Central memory CD4-positive, alpha-beta T cell (primary cell): ENCODE measurements at places on chromosomes 5 and 9.
A peak's percentile ranks its signal among the peaks of the same experiment; 100 is the strongest.

DNA sequence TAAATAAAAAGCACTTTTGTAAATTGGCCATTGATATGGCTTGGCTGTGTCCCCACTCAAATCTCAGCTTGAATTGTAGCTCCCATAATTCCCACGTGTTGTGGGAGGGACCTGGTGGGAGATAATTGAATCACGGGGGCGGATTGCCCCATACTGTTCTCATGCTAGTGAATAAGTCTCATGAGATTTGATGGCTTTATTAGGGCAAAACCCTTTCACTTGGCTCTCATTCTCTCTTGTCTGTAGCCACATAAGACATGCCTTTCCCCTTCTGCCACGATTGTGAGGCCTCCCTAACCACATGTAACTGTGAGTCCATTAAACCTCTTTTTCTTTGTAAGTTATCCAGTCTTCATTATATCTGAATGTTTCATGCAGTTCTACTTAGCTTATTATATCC is 153.2 kb downstream of the TARS1 start:
- no peak for DNase-seq

- no peak for DNase-seq
These were observed 168.4 kb downstream of the TSSK1B start for GRCh38 chr5:113266227-113266912.

DNA sequence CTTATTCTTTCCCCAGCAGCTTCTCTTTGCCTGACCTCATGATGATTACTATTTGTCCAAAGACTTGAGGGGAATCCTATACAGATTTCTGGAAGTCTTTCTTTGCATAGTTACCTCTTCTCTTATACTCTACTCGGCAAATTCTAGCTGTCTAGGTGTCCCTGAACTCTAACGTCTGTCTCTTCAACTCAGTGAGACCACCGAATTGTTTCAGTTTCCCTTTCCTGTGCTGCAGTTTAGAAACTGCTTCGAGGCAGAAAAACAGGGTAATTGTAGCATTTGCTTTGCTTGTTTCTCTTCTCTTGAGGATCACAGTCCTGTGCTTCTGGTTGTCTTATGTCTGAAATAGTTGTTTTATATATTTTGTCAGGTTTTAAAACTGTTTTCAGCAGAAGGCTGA is 14.8 kb downstream of the LVRN start:
- DNase-seq, result no peak

DNA sequence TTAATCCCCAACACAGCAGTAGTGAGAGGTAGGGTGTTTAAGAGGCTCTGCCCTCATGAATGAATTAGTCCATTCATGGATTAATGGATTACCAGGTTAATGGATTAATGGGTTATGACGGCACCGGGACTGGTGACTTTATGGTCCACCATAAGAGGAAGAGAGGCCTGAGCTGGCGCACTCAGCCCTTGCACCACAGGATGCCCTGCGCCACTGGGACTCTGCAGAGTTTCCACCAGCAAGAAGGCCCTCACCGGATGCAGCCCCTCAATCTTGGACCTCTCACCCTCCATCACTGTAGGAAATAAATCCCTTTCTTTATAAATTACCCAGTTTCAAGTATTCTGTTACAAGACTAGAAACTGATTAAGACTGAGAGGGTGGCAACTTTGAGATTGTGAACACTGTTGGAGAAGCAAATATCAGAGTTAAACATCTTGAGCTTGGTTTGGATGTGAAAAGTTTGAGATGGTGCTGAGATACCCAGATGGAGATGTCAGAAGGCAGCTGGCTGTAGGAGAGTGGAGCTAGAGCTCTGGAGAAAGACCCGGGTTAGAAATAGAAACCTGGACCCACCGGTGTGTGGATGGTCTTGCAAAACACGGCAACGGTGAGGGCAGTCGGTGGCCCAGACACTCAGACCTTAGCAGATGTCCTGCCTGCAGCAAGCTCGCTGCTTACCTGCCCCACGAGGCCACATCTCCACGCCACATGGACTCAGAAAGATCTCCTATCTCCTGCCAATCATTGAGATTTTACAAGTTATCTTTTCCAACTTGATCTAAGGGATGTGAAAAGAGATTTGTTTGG is 98.8 kb downstream of the HSD17B3 start:
- no peak for DNase-seq

DNA sequence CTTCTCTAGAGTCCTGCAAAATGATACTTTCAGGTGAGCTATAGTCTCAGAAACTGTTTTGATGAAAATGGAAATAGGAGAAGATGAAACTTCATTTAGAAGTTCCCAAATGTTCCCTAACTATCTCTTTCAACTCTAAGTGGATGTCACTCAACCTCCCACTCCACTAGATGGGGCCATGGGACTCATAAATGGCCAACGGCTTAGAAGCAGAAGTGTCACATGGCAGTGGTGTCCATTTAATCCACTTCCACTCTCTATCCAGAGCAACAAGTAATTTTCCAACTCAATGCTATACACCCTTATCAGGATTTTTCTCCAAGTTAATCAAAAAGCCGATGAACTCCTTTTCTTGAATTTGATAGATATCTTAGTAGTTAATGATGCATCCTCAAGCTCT is 295.7 kb downstream of the EDIL3 start:
- no peak for DNase-seq

DNA sequence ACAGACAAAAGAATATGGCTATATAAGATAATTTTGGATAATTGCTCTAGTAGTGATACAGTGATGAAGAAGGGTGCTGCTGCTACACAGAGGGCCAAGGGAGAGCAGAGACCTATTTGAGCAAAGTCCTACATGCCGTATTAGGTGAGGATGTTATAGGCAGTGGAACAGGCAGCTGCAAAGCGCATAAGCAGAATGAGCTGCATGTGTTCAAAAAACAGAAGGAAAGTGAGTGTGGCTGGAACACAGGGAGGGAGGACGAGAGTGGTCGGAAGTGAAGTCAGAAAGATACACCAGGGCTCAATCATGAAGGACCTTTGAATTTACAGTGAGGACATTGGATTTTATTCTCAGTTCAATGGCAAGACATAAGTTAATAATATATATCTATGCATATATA is 35.4 kb downstream of the ITGA2 start:
- no peak for DNase-seq

DNA sequence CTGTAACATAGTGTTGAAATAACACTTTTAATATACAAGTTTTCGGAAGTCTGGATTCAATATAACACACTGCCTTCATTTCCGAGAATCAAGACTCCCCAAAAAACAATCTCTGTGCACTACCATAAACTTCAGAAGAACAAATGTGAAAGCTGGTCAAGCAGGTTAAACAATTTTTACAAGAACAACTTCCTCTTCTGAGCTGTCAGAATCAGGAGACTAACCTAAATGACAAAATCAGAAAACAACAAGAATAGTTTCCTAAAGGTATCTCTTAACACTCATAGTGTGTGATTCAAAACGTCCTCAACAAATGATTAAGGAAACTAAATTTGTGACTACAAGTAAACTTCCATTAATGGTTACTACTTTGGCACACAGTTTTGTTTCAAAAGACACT is 11.6 kb downstream of the C9orf72 start:
- no peak for DNase-seq

GRCh38 chr9:132769906-132770769 is 99.9 kb downstream of the GTF3C4 start:
- DNase-seq, result peak; percentile 57

DNA sequence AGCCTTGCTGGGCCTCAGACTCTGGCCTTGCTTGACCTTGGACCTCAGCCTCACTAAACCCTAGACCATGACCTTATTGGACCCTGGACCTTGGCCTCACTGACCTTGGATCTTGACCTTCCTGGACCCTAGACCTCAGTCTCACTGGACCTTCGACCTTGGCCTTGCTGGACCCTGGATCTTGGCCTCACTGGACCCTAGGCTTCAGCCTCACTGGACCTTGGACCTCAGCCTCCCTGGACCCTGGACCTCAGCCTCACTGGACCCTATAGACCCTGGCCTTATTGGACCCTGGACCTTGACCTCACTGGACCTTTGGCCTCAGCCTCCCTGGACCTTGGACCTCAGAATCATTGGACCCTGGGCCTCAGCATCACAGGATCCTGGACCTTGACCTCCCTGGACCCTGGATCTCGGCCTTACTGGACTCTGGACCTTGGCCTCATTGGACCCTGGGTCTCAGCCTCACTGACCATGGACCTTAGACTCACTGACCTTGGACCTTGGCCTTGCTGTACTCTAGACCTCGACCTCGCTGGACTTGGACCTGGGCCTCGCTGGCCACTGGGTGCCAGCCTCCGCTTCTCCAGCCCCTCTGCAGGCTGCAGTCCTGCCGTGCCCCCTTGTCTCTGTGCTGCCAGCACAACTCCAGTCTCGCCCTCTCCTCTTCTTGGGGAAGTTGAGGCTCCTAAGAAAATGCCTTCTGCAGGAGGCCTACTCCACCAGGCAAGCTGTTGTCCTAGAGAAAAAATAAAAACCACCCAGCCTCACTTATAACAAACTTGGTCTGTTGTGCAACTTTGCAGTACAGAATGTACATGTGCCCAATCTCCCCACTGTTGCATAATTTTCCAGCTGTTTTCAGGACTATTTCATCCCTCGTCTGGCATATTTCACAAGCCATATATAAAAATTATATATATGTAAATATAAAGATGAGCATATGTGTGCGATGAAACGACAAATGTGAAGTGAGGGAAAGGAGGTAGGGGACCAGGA is 11.0 kb upstream of the ADAMTS2 start:
- no peak for DNase-seq

DNA sequence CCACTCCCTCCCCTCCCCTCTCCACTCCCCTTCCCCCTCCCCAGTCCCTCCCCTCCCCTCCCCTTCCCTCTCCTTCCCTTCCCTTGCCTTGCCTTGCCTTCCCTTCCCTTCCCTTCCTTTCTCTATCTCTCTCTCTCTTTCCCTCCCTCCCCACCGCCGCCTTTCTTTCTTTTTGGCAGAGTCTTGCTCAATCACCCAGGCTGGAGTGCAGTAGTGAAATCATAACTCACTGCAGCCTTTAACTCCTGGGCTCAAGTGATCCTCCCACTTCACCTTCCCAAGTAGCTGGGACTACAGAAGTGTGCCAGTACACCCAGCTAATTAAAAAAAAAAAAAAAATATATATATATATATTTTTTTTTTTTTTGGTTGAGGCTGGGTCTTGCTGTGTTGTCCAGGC is 45.5 kb downstream of the IL31RA start:
- no peak for DNase-seq

GRCh38 chr9:76321195-76321828 is 72.9 kb downstream of the RFK start:
- DNase-seq, result no peak

GRCh38 chr5:40674661-40675235 is 5.0 kb upstream of the PTGER4 start:
- no peak for DNase-seq

GRCh38 chr9:6842584-6842947 is 84.8 kb downstream of the KDM4C start:
- no peak for DNase-seq

- DNase-seq, result no peak
These were observed 9.3 kb upstream of the ZDHHC12 start for GRCh38 chr9:128733256-128733655.

GRCh38 chr5:176780176-176781053 is 29.9 kb upstream of the UNC5A start:
- DNase-seq, result no peak

GRCh38 chr5:135329913-135330797 is 68.9 kb downstream of the MACROH2A1 start:
- DNase-seq, result no peak

- DNase-seq, result no peak
These were observed 268.2 kb downstream of the SH3GL2 start for GRCh38 chr9:17846948-17847655.

- no peak for DNase-seq
These were observed 11.2 kb upstream of the RIC1 start for GRCh38 chr9:5617749-5618148.

GRCh38 chr5:14272548-14273205 is 129.5 kb downstream of the TRIO start:
- no peak for DNase-seq

- DNase-seq, result no peak
These were observed 539.9 kb downstream of the BRINP1 start for GRCh38 chr9:118829334-118829733.

GRCh38 chr9:37421914-37422288 is 595 bp upstream of the GRHPR start:
- no peak for DNase-seq

DNA sequence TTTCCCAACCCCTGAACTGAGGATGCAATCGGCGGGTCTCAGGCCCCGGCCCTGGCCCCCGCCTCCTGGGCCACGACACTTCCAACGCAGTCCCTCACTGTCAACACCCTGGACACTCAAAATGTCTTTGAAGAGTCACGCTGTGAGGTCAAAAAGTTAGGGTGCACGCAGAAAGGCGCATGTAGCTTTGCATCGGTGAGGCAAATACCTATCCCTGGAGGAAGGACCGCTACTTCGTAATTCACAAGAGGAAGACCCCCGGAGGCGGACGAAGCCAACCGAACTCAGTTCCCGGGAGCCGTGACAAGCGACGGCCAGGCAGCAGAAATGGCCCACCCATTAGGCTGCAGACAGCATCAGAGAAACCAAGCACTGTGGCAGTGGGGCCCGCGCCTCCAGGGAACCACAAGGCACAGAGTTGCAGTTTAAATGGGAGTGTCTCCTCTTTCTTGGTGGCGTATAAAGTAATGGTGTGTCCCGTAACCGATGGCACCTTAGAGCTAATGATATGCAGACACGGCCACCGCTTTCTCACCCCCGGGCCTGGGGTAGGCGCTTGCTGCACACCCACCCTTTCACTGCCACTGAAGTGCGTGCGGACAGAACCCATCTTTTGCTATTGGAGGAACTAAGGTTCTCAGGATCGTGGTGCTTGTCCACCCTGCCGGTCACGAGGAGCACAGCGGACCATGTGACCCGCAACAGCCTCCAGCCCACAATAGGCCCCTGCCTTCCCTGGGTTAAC is 9.0 kb downstream of the ADAMTS2 start:
- DNase-seq, result no peak

DNA sequence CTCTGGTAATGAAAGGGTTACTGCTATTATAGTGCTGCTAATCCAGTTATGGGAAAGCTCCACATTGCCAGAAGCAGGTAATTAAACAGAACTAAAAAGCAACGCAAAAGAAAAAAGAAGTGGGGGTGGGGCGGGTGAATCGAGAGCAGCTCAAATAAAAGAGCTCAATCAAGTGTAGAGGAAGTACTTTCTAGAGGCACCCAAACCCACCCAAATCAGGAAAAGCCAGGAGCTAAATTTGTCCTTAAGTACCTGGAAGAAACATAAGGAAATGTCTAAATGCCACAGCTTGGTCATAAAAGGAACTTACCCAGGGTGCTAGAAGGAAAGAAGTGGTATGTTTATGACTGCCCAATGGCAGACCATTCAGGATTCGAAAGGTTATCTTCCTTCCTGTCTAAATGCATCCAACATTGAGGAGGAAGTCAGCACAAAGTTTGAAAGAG is 2.4 kb upstream of the RNF145 start:
- no peak for DNase-seq

GRCh38 chr9:35928591-35929452 is 19.5 kb downstream of the SPAAR start:
- DNase-seq, result no peak

DNA sequence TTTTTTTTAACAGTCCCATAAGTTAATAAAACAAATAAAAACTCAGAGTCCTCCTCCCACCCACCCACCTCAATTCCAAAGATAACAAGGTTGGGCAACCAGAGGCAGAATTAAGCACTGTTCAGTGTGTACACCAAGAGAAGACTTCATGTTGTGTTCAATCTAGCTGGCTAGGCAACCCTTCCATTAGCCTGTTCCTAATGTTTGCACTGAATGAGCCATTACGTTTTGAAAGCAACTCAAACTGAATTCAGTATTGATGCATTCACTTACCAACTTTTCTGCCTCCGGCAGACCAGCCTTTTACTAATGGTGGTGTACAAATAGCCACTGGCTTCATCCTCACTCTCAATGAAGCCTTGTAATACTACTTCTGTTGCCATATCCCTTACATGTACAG is 47.5 kb downstream of the PBX3 start:
- no peak for DNase-seq

GRCh38 chr9:123687246-123687751 is 242.6 kb downstream of the DENND1A start:
- DNase-seq, result no peak
